Muscle of leg (tissue), 16 donors: ENCODE measurements at places on chromosomes 5 and 9. TPM values are rescaled to one million over a fixed set of nuclear protein-coding genes. Genes with fewer than 3 reads are reported as not detected.
A peak's percentile ranks its signal among the peaks of the same experiment; 100 is the strongest.

CSF2 gene
- total RNA-seq = not detected

DNA sequence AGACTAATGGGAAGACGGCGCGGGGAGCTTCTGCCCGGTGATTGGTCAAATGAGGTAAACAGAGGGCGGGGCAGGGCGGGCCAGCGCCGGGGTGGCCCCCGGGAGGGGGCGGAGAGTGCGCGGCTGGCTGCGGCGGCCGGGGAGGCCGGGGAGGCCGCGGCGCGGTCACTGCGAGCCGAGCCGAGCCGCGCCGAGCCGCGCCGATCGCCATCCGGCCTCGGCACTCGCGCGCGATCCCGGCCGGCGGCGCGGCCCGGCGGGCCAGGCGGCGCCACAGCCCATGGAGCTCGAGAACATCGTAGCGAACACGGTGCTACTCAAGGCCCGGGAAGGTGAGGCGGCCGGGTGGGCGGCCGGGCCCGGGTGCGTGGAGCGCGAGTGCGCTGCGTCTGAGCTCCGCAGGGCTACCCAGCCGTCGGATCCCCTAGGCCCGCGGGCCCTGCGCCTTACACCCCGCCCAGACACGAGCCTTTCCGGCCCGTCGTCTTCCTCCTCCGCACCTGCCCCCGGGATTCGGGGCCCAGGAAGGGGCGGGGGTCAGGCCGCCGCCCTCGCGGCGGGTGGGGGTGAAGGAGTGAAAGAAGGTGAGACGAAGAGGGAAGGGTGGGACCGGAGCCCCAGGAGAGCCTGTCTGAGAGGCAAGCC lies at the start of gene GRK6:
GRK6 (plus strand) TSS at position 111 of the 645 bp plus-strand sequence; CDS start at position 281, 170 bp downstream.
- H3K36me3 ChIP-seq = peaks cover 18% of the 10 kb centered on the region
- peak within 1 kb of the TSS; percentile 81 for H3K4me3 ChIP-seq
- DNase-seq = peak; percentile 65
- no peaks in the 10 kb centered on the region for H3K27me3 ChIP-seq
- peak within 1 kb of the TSS; percentile 97 for H3K27ac ChIP-seq

ADRA1B gene
- total RNA-seq = 0.13 TPM

C5orf63 gene
- total RNA-seq = 5.0 TPM

GABRA6 gene
- not detected for total RNA-seq

PLPPR1 gene
- total RNA-seq = 2.3 TPM

DNA sequence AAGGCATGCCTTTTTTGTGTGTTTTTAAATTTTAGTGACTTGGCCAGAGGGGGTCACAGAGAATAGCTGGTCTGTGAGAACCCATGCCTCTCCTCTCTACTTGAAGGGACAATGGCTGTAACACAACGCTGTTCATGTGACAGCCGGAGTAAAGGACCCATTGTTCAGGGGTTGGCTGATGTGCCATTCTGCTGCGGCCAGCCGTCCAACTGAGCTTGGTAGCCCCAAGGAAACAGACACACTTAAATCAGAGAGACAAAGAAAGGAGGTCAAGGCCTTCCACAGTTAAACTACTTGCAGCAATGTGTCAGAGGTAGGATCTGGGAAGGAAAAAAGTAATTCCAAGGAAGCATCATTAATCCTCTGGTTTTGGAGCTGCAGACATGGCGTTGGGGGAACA lies 8.1 kb downstream of the MEGF10 start:
- H3K36me3 ChIP-seq = peaks cover 2% of the 10 kb centered on the region
- no peak overlapping the region for H3K27ac ChIP-seq
- no peaks in the 10 kb centered on the region for H3K27me3 ChIP-seq
- no peak overlapping the region for H3K4me3 ChIP-seq
- DNase-seq = no peak
- H3K4me1 ChIP-seq = peaks cover 6% of the 10 kb centered on the region

CCDC192 gene
- 0.18 TPM for total RNA-seq

KCNT1 gene
- 3.2 TPM for total RNA-seq

DNA sequence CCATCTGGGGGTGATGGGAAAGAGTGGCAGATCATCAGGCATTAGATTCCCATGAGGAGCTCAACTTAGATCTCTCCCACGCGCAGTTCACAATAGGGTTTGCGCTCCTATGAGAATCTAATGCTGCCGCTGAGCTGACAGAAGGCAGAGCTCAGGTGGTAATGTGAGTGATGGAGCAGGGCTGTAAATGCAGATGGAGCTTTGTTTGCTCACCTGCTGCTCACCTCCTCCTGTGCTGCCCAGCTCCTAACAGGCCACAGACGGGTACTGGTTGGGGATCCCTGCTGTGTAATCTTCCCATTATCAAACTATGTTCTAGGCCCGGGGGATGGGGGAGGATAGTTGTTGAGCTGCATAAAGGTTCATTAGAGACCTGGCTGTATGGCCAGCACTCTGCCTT lies 58.4 kb downstream of the UGCG start:
- H3K27me3 ChIP-seq = no peaks in the 10 kb centered on the region
- no peak overlapping the region for H3K4me3 ChIP-seq
- no peak overlapping the region for H3K27ac ChIP-seq
- no peak for DNase-seq

INSL6 gene
- total RNA-seq = not detected

GRCh38 chr5:179595916-179596315 lies 27.6 kb downstream of the HNRNPH1 start:
- no peak for DNase-seq
- no peak overlapping the region for H3K27ac ChIP-seq
- H3K36me3 ChIP-seq = peaks cover 81% of the 10 kb centered on the region
- H3K27me3 ChIP-seq = no peaks in the 10 kb centered on the region
- no peaks in the 10 kb centered on the region for H3K4me1 ChIP-seq

GRCh38 chr5:176812269-176813259 lies 2.2 kb downstream of the UNC5A start:
- peaks cover 85% of the 10 kb centered on the region for H3K27me3 ChIP-seq
- H3K4me3 ChIP-seq = no peak overlapping the region
- no peaks in the 10 kb centered on the region for H3K36me3 ChIP-seq
- no peak overlapping the region for H3K27ac ChIP-seq

- peak overlapping the region; percentile 6 for H3K27ac ChIP-seq
- peaks cover 9% of the 10 kb centered on the region for H3K4me1 ChIP-seq
- peaks cover 8% of the 10 kb centered on the region for H3K27me3 ChIP-seq
Measured at GRCh38 chr5:175479125-175479881, 943 bp downstream of the SFXN1 start.

GRCh38 chr9:76067696-76068095 lies 177.2 kb downstream of the PCSK5 start:
- no peaks in the 10 kb centered on the region for H3K27me3 ChIP-seq
- no peak overlapping the region for H3K27ac ChIP-seq
- H3K4me1 ChIP-seq = no peaks in the 10 kb centered on the region
- no peak overlapping the region for H3K4me3 ChIP-seq
- peaks cover 4% of the 10 kb centered on the region for H3K36me3 ChIP-seq

GRCh38 chr9:19181561-19181960 lies 48.9 kb upstream of the DENND4C start:
- H3K27ac ChIP-seq = no peak overlapping the region
- H3K36me3 ChIP-seq = no peaks in the 10 kb centered on the region
- no peak overlapping the region for H3K4me3 ChIP-seq
- H3K27me3 ChIP-seq = no peaks in the 10 kb centered on the region
- no peak for DNase-seq

MZB1 gene
- 0.62 TPM for total RNA-seq

DNA sequence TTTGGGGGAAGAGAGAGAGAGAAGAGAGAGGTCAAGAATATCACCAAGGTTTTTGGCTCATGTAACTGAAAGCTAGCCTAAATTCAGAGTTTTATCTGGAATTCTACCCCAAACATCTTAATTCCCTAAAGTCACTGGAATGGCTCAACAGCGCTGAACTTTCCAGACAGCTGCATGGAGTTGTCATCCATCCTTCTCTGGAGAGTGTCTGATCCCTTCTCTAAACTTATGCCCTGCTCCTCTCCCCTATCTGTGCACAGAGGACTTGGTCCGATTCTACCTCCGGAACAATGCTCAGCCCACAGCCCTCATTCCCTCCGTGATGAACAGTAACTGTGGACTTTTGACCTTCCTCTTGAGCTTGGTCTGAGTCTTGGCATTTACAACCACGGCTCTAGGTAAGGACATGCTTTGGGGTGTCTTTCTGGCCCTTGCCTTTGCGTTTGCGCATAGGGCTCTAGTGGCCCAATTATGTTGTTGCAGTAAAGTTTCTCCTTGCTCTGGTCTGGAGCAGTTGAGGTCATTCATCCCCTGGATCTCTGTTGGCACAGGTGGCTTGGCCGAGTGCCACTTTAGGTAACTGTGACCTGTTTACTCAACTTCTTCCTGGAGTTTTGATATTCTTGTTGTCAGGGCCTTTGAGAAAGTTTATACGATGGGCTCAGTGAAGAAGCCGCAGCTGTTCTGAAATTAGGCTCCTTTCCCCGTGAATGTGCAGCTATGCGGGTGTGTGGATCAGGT lies 18.3 kb upstream of the CD180 start:
- peak overlapping the region; percentile 15 for H3K27ac ChIP-seq
- no peaks in the 10 kb centered on the region for H3K27me3 ChIP-seq
- no peaks in the 10 kb centered on the region for H3K36me3 ChIP-seq
- H3K4me3 ChIP-seq = no peak overlapping the region

GRCh38 chr5:163505049-163505367 lies 411 bp upstream of the MAT2B start:
- DNase-seq = no peak
- H3K27ac ChIP-seq = peak overlapping the region; percentile 98
- peaks cover 18% of the 10 kb centered on the region for H3K4me1 ChIP-seq
- no peaks in the 10 kb centered on the region for H3K27me3 ChIP-seq
- H3K36me3 ChIP-seq = no peaks in the 10 kb centered on the region

DNA sequence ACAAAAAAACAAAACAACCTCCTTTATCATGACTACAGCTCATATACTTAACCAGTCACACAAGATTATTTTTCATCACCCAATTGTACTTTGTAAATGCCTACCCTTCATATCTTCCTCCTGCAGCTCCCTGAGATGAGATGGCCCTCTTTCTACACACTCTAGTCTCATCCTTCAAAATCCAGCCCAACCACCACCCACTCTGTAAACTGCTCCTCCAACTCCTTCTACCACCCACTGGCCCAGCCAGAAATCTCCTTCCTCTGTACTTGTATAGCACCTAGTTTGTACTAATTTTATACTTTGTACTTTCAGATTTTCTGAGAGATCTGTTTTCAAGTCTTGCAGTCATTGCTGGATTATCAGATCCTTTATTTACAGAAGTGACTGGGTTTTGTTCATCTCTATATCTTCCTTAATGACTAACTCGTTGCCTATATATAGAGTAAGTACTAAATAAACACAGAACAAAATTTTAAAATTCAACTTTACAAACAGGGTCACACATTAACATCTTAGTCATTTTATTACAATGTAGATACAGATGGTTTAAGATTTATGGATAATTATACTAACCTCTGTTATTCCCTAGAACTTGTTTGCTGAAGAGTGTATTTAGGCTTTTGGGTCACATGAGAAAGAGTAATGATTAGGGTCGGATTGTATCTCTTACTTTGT lies 155.7 kb downstream of the NFIB start:
- no peak overlapping the region for H3K27ac ChIP-seq
- no peak overlapping the region for H3K4me3 ChIP-seq
- no peak for DNase-seq
- H3K4me1 ChIP-seq = peaks cover 8% of the 10 kb centered on the region
- H3K36me3 ChIP-seq = peaks cover 11% of the 10 kb centered on the region

- no peaks in the 10 kb centered on the region for H3K4me1 ChIP-seq
- DNase-seq = no peak
- H3K36me3 ChIP-seq = no peaks in the 10 kb centered on the region
- H3K27ac ChIP-seq = no peak overlapping the region
- no peaks in the 10 kb centered on the region for H3K27me3 ChIP-seq
Measured at GRCh38 chr5:69305512-69305911, 27.1 kb downstream of the CCDC125 start.

- H3K27ac ChIP-seq = peak overlapping the region; percentile 68
- H3K4me1 ChIP-seq = peaks cover 6% of the 10 kb centered on the region
- no peaks in the 10 kb centered on the region for H3K27me3 ChIP-seq
- peak overlapping the region; percentile 82 for H3K4me3 ChIP-seq
- peak; percentile 81 for DNase-seq
- peaks cover 5% of the 10 kb centered on the region for H3K36me3 ChIP-seq
Measured at GRCh38 chr9:88387552-88388202, 567 bp upstream of the SPIN1 start.

DNA sequence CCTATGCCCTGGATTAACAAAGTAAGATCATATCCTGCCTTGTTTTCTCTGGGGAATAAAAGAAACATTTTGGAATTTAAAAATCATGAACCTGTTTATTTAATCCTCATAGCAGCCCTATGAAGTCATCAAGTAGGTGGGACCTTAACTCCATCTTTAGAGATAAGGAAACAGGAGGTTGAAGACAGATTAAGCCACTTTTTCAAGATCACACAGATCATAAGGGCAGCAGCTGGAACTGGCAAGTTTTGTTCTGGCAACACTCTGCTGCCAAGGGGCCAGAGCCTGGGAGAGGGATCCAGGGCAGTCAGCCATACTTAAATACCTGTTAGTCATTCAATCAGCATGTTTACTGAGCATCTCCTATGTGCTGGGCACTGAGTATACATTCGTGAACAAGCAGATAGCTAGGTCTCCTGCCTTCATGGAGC lies 63.7 kb downstream of the SLC1A1 start:
- H3K36me3 ChIP-seq = no peaks in the 10 kb centered on the region
- no peak for DNase-seq
- peaks cover 10% of the 10 kb centered on the region for H3K4me1 ChIP-seq
- no peak overlapping the region for H3K4me3 ChIP-seq
- no peaks in the 10 kb centered on the region for H3K27me3 ChIP-seq
- H3K27ac ChIP-seq = no peak overlapping the region

PCDHGA5 gene
- 2.3 TPM for total RNA-seq

GRCh38 chr9:87109231-87109631 lies 161.9 kb upstream of the GAS1 start:
- H3K4me1 ChIP-seq = peaks cover 10% of the 10 kb centered on the region
- H3K27ac ChIP-seq = peak overlapping the region; percentile 89
- H3K4me3 ChIP-seq = no peak overlapping the region
- H3K27me3 ChIP-seq = no peaks in the 10 kb centered on the region
- H3K36me3 ChIP-seq = no peaks in the 10 kb centered on the region
- DNase-seq = peak; percentile 80

DNA sequence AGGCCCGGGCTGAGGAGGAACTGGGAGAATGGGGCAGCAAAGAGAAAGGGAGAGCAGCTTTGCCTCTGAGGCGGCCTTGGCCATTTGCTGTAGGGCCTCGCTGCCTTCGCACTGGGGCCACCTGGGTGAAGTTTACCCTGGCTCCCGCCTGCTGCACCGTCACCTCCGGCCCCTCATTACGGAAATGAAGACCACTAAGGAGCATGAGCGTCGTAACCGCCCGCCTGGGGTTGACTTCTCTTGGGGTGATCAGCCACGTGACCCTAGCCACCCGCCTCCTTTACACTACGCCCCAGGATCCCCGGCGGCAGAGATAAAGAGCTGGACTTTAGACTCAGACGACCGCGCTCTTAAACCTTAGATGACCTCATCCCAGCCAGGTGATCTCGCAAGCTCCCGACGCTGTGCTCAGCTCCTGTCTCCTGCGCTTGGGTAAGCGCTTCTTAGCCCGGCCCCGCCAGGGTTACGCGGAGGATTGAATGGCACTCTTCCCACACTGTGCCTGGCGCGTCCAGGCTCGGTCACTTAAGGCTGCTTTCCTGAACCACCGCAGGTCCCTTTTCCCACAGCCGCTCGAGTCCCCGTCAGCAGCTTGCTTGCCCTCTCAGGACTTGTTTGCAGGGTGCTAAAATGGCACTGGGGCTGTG lies 107.9 kb upstream of the LARP1 start:
- peak; percentile 30 for DNase-seq

SPDL1 gene
- 11.6 TPM for total RNA-seq

- no peaks in the 10 kb centered on the region for H3K36me3 ChIP-seq
- no peaks in the 10 kb centered on the region for H3K27me3 ChIP-seq
- H3K27ac ChIP-seq = no peak overlapping the region
- no peak overlapping the region for H3K4me3 ChIP-seq
- DNase-seq = peak; percentile 7
- H3K4me1 ChIP-seq = no peaks in the 10 kb centered on the region
Measured at GRCh38 chr9:104025945-104026344, 68.2 kb upstream of the SMC2 start.

SLC6A7 gene
- 0.35 TPM for total RNA-seq
